ENCODE measurements at places on chromosomes 16 and 17.

DNA sequence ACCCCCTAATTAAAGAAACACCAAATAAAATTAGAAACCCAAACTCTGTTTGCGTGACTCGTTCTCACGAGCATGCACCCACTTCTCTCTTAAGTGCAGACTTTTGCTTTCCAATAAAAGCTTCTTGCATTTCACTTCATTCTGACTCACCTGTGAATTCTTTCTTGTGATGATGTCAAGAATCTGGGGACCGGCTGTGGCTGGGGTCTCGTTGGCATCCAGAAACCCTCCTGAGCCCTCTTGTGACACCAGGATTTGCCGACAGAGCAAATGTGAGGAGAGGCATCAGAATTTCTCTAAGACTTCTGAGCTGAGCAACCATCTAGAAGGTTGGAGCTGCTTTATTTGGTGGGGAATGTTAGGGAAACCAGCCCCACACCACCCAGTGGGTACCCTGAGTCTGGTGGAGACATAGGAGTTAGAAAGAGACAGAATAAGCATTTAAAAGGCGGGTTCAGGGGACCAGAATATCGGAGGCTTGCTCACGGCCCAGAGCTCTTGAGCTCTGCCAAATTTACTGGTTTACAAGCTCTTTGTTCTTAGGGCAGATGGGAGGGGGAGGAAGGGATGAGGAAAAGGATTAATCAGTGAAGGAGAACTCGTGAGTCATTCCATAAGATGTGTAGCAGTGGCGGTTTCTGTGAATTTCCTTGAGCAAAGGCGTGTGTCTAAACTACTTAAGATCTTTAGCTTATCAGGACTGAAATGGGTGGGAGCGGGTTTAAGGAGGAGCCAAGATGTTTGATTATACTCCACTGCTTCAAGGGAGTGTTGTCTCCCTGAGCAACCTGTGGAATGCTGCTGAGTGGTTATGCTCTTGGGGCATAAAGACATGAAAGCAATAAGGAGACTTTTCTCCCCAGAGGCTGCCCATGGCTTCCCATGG is 24.2 kb upstream of the TMC5 start:
- no peak for DNase-seq

DNA sequence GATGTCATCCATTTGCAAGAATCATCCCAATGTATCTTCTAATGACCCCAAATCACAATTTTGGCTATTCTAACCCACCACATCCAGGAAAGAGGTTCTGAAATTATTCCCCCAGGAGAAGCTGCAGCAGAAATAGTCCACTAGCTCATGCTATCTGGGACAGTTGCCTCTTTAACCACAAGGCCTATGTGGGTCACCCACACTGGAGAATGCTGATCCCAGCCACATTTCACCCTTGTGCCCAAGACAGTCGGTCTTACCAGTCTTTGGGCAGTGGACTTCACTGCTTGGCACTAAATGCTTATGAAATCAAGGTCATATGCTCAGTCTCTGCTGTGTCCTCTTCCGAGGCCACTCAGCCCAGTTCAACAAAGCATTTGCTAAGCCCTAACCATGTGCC is 27.0 kb downstream of the ABCC12 start:
- no peak for DNase-seq

GRCh38 chr17:32370426-32370825 is 20.5 kb downstream of the ZNF207 start:
- no peak for DNase-seq

GRCh38 chr16:27434141-27435051 is 32.4 kb downstream of the IL21R start:
- DNase-seq, result no peak

GRCh38 chr17:73091770-73092522 is 542 bp downstream of the SLC39A11 start:
- DNase-seq, result no peak

- no peak for DNase-seq
Measured at GRCh38 chr17:38691154-38691553, 13.9 kb upstream of the MLLT6 start.

- DNase-seq, result peak; percentile 34
Measured at GRCh38 chr16:29662729-29663015, 375 bp upstream of the SPN start.

DNA sequence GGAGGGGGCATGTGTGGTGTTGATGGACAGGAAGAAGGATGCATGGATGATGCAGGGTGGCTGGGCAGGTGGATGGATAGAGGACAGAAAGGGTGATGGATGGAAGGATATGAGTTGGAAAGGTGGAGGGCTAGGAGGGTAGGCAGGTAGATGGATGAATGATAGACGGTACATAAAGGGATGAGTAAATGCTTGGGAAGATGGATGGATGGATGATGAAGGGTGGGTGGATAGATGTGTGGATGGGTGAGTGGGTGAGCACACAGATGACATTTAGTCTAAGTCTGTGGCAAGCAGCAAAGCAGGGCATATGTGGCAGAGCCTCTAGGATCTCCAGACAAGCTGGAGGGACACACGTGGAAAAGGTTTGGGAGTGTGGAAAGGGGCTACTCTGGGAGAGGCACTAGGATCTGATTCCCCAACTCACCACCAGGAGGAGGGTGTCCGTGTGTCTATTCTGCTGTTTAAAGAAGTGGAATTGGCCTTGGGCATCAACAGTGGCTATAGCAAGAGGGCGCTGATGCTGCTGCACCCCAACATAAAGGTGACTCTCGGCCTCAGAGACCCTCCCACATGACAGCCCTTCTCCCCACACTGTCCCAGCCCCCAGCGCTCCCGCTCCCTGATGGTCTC is 8.2 kb downstream of the PLD2 start:
- DNase-seq, result no peak

- DNase-seq, result no peak
Measured at GRCh38 chr16:30601966-30602365, 8.2 kb downstream of the ZNF689 start.

DNA sequence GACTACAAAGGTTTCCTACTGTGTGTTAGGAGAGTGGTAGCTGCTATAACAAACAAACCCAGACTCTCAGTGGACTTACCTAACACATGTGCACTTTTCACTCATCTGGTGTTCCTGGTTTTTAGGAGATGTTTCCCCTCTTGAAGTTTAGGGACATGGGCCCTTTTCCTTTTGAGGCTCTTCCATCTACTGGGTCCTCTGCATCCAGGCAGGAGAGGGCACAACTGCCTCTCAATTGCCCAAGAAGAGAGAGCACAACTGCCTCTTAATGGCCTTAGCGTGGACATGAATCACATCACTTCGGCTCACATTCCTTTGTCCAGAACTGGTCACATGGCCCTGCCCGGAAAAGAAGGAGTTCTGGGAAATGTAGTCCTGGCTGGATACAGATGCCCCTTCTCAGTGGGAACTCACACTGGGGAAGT is 9.8 kb upstream of the TNRC6C start:
- DNase-seq, result no peak

DNA sequence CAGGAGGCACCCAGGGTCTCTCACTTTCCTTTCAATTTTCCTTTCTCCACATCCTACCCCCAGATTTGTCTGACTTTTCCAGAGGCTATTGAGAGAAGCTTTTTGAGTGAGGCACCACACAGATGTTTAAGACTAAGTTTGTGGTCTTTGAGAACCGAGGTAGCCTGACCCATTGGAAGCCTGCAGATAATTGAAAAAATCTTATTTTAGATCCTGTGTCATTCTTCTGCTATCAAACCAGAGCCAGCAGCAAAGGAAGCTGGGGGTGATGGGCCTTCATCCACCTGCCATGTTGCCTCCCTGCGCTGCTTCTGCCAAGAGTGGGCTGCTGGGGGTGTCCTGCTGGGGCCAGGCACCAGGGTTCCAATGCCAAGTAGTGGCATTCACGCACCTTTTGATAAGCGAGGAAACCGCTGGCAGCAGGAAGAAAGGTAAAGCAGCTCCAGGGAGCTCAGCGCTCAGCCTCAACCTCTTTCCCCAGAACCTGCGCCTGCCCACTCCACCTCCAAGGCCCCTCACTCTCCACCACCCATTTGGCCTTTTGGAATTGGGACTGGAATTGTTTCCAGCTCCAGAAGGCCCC is 55.6 kb downstream of the MPRIP start:
- DNase-seq, result no peak

DNA sequence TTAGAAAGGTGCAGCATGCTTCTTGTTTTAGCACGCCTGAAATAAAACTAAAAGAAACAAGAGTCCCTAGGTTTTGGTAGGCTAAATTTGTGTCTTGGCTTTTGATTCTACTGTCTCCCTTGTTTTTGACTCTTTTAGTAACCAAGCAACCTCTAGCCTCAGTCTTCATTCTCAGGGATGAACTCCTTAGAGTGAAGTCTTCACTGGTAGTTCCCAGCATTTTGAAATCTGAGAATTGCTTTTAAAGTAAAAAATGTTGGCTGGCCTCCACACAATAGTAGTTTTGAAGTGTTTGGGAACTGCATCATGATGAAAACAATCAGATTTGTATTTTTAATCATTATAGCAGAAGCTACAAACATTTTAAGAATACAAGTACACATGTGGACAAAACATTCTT is 6.1 kb upstream of the CDR2 start:
- DNase-seq, result no peak

- peak; percentile 3 for DNase-seq
Measured at GRCh38 chr16:35391328-35391727, 1931.9 kb downstream of the TP53TG3F start.

- DNase-seq, result no peak
Measured at GRCh38 chr17:71765437-71765836, 355.4 kb upstream of the SOX9 start.

GRCh38 chr16:8720080-8720966 is 45.9 kb downstream of the ABAT start:
- DNase-seq, result no peak

GRCh38 chr17:45650561-45650960 is 133.6 kb upstream of the CRHR1 start:
- no peak for DNase-seq

DNA sequence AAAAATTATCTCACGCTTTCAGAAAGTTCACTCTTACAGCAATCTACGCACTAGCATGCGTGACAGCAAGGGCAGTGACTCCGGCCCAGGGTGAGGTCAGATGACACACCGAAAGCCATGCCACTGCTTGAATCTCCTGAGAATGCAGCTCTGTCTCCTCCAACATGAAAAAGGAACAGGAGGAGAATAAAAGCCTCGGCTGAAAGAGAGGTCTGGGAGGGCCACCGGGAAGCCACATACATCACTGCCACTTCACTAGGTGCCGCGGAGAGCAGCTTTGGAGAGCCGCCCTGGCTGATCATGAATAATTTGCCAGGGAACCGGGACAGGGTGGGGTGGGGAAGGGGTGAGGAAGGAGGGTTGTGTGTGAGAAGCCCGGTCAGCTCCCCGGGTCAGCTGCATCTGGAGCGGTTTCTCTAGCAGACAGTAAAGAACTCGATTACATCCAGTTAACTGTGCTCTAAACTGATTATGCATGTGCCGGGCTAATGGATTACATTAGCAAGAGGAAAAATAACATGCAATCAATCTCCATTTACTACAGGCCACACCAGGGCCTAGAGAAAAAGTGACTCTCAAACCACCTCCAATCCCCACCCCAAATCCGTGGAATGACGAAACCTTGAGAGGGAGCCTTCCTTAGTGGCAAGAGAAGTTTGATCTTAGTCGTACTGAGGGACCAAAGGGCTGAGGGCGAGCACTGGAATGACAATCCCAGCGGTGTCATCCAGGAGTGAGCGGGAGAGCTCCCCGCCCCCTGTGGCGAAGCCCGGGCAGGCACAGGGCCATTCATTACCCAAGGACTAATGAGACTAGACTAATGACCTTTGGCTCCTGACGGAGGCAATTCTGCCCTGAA is 100.3 kb downstream of the ZFHX3 start:
- DNase-seq, result no peak

- DNase-seq, result no peak
Measured at GRCh38 chr16:54175169-54175551, 111.4 kb downstream of the IRX3 start.

GRCh38 chr17:5608399-5609112 is 24.2 kb upstream of the NLRP1 start:
- no peak for DNase-seq

DNA sequence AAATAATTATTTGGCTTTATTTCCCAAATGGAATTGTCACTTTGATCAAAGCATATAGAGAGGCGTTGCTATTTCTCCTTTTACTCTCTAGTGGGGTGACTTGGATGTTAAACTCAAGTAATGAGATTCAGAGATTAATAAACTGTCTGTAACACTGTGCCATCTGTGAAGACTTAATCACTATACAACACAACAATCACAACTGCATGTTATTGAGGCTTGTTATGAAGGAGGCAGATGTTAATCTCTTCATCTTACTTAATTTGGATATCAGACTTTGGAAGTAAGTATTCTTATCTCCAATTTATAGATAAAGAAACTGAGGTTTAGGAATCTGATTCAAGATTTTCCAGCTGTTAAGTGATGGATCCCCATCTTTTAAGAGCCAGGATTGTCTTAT is 132.5 kb downstream of the CNTNAP4 start:
- no peak for DNase-seq

Measured in activated T-cell treated with anti-CD3 and anti-CD28 coated beads for 48 hours (primary cell).